ENCODE measurements at places on chromosomes 16 and 17.

GRCh38 chr16:28491970-28492474 lies at the start of gene CLN3:
CLN3 (minus strand) TSS chr16:28492074; CDS start chr16:28491759, 315 bp downstream.
- DNase-seq, result peak; percentile 91

DNA sequence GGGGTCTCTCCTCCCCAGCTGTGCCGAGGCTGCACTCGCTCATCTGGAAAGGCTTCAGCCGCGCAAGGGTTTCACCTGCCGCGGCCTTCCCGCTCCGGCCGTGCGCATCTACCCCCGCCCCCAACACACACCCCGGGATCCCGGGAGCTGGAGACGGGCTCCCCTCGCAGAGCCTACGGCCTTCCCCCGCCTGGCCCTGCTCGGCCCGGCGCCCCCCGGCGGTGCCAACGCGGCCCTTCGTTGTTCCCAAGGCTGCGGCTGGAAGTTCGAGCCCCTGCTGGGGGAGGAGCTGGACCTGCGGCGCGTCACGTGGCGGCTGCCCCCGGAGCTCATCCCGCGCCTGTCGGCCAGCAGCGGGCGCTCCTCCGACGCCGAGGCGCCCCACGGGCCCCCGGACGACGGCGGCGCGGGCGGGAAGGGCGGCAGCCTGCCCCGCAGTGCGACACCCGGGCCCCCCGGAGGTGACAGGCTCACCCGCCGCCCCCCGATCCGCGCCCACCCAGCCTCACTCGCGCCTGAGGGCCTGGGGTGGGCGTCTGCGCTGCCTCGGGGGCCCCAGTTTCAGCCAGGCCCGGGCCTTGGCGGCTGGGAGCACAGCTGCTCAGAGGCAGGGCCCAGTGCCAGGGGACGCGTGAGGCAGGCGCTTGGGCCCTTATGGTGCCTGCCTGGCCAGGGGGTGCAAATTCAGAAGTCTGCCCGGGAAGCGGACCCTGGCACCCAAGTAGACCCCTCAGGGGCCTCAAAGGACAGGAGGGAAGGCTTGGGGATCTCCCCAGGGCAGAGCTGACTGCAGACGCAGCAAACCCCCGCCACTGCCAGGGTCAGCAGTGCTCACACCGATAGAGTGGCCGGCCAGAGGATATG lies 11.2 kb downstream of the GALK1 start:
- no peak for DNase-seq

- DNase-seq, result no peak
Measured at GRCh38 chr17:45820052-45820780, 24.5 kb upstream of the SPPL2C start.

GRCh38 chr16:20253825-20254224 lies 73.5 kb downstream of the GP2 start:
- no peak for DNase-seq

DNA sequence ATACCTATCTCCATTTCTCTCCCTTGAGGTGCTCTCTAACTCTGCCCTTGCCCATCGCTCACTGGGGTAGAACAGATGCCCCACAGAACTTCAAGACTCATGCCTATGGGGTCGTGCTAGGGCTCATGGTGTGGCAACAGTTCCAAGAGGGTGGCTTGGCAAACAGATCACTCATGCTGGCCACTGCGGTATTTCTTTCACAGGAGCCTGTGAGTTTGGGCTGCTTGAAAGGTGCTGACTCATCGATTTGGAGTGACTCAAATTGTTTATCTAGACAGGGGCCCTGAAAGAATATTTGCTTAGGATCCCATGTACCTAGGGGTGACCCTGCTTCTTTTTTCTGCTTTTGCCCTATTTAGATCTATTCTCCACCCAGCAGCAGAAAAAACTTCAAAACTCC lies 69.9 kb downstream of the IRX5 start:
- peak; percentile 16 for DNase-seq

DNA sequence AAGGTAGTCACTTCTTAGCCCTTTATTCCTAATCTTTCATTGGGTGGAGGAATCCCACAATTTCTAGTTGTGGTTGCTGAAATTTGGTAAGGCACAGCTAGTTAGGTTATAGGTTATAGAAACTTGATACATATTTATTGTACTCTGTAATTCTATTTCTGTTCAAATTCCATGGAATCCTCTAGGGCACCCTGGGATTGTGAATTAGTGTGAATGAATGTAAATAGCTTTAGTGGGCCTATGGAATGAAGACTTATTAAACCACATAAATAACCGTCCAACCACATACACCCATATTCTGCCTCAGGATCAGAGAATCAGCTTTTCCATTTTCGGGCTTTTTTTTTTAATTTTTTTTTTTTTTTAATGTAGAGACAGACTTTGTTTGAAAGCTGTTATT lies 9.2 kb downstream of the TANC2 start:
- DNase-seq, result no peak

- peak; percentile 80 for DNase-seq
Measured at GRCh38 chr16:68798398-68798797, 44.9 kb upstream of the TANGO6 start.

GRCh38 chr17:38461683-38462082 lies 33.4 kb downstream of the ARHGAP23 start:
- DNase-seq, result no peak

Data from mammary epithelial cell (primary cell).